ENCODE measurements at places on chromosomes 16 and 17.
A peak's percentile ranks its signal among the peaks of the same experiment; 100 is the strongest.

GRCh38 chr16:67562918-67563707 is 787 bp downstream of the CTCF start:
- H3K36me3 ChIP-seq, result no peaks in the 10 kb centered on the region
- no peaks in the 10 kb centered on the region for H3K27me3 ChIP-seq
- DNase-seq, result no peak
- peaks cover 22% of the 10 kb centered on the region for H3K4me1 ChIP-seq
- peak overlapping the region; percentile 82 for H3K4me3 ChIP-seq
- H3K27ac ChIP-seq, result peak overlapping the region; percentile 98

GRCh38 chr16:8849411-8850011 is 19.3 kb downstream of the CARHSP1 start:
- H3K4me1 ChIP-seq, result peaks cover 7% of the 10 kb centered on the region
- no peak overlapping the region for H3K4me3 ChIP-seq
- peak overlapping the region; percentile 8 for H3K27ac ChIP-seq

DNA sequence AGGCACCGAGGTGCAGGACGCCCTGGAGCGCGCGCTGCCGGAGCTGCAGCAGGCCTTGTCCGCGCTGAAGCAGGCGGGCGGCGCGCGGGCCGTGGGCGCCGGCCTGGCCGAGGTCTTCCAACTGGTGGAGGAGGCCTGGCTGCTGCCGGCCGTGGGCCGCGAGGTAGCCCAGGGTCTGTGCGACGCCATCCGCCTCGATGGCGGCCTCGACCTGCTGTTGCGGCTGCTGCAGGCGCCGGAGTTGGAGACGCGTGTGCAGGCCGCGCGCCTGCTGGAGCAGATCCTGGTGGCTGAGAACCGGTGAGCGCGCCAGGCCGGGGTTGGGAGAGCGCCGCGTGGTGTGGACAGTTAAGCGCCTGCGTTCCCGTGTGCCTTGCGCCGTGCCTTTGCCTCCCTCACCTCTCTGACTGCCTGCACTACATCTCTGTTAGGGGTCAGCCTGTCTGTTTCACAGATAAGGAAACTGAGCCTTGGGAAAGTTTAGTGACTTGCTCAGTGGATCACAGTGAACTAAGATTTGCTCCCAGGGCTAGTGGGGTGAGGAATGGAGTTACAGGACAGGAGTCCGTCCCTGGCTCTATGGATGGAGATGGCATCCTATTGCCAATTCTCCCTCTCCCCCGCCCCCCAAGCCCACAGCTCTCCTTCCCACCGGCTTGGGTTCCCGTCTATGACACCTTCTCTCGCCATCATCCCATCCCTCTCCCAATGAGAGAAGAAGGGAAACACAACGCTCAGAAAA is 880 bp downstream of the SARM1 start:
- DNase-seq, result no peak
- H3K36me3 ChIP-seq, result no peaks in the 10 kb centered on the region
- peaks cover 28% of the 10 kb centered on the region for H3K4me1 ChIP-seq
- no peaks in the 10 kb centered on the region for H3K27me3 ChIP-seq
- H3K4me3 ChIP-seq, result peak overlapping the region; percentile 73

DNA sequence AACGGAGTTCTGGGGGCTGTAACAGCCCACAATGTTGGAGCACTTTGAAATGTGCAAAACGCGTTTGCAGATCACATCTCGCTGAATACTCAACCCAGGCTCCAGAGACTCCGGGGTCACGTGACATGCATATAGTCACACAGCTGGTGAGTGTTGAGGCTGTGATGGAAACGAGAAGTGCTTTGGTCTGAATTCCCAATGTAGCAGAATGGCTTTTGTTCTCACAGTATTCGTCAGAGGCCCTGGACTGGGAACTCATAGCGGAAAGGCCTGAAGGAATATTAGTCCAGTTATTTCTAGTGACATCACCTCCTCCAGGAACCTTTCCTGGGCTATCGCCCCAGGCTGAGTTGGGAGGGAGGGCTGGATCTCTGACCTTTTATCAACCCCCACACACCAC is 95.8 kb upstream of the CRHR1 start:
- no peak overlapping the region for H3K4me3 ChIP-seq
- DNase-seq, result no peak
- H3K36me3 ChIP-seq, result no peaks in the 10 kb centered on the region
- H3K27ac ChIP-seq, result no peak overlapping the region

DNA sequence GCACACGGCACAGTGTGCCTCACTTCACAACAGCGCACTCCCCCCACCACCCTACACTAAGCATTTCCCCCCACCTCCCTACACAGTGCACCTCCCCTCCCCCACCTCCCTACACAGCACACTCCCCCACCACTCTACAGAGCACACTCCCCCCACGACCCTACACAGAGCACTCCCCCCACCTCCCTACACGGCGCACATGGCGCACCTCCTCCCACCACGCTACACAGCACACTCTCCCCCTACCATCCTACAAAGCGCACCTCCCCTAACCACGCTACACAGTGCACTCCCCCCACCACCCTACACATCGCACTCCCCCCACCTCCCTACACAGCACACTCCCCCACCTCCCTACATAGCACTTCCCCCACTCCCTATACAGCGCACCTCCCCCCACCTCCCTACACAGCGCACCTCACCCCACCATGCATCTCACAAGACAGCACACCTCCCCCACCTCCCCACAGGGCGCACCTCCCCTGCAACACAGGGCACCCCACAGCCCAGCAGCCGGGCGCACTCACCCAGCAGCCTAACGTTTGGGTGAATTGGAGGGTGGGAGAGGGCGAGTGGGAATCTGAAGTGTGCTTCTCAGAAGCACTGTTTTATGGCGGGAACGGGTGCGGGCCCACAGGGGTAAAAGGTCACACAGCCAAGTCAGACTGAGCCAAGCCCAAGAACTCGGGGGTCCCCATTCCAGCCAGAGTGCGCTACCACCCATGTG is 10.3 kb downstream of the KNOP1 start:
- peaks cover 21% of the 10 kb centered on the region for H3K36me3 ChIP-seq
- no peak for DNase-seq
- no peaks in the 10 kb centered on the region for H3K4me1 ChIP-seq
- no peak overlapping the region for H3K4me3 ChIP-seq
- no peaks in the 10 kb centered on the region for H3K27me3 ChIP-seq

DNA sequence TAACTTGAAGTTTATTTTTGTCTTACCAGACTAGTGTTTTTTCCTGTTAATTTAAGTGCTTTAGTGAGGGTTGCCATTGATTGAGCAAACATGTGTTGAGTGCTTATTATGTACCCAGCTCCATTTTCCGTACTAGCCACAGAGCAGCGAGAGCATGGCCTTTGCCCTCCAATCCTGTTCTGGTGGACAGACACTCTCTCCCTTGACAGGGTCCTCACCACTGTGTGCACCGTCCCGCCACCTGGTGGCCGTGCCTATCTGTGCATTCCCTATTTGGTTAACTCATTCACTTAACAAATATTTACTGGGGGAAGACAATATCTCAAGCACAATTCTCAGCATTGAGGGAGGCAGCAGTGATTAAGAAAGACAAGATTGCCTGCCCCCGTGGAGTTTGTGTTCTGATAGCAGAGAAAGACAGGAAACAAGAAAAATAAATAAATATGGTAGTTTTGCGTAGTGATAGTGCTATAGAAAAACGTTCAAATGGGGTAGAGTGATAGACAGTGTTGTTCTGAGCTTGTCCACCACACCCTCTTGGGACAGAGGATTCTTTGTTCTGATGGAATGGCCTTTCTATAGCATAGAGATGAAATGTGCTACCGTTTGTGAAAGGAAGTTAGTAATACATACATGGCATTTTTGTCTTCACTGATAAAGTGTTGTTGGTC is 13.0 kb downstream of the CDH13 start:
- no peak overlapping the region for H3K27ac ChIP-seq
- H3K4me1 ChIP-seq, result peaks cover 33% of the 10 kb centered on the region
- no peak for DNase-seq
- no peak overlapping the region for H3K4me3 ChIP-seq
- no peaks in the 10 kb centered on the region for H3K27me3 ChIP-seq
- no peaks in the 10 kb centered on the region for H3K36me3 ChIP-seq

All from thoracic aorta (tissue), 2 donors.